ENCODE measurements at places on chromosomes 11 and 22.
A peak's percentile ranks its signal among the peaks of the same experiment; 100 is the strongest.

GRCh38 chr11:7907121-7907520 is 23.9 kb downstream of the OR10A6 start:
- no peak overlapping the region for H3K27ac ChIP-seq
- no peaks in the 10 kb centered on the region for H3K36me3 ChIP-seq
- no peaks in the 10 kb centered on the region for H3K4me1 ChIP-seq
- no peak for DNase-seq
- H3K27me3 ChIP-seq, result peaks cover 3% of the 10 kb centered on the region
- H3K4me3 ChIP-seq, result no peak overlapping the region

- no peak for DNase-seq
- no peaks in the 10 kb centered on the region for H3K36me3 ChIP-seq
- no peaks in the 10 kb centered on the region for H3K27me3 ChIP-seq
- peak overlapping the region; percentile 40 for H3K27ac ChIP-seq
Measured at GRCh38 chr22:45441138-45441537, 27.6 kb downstream of the RIBC2 start.

DNA sequence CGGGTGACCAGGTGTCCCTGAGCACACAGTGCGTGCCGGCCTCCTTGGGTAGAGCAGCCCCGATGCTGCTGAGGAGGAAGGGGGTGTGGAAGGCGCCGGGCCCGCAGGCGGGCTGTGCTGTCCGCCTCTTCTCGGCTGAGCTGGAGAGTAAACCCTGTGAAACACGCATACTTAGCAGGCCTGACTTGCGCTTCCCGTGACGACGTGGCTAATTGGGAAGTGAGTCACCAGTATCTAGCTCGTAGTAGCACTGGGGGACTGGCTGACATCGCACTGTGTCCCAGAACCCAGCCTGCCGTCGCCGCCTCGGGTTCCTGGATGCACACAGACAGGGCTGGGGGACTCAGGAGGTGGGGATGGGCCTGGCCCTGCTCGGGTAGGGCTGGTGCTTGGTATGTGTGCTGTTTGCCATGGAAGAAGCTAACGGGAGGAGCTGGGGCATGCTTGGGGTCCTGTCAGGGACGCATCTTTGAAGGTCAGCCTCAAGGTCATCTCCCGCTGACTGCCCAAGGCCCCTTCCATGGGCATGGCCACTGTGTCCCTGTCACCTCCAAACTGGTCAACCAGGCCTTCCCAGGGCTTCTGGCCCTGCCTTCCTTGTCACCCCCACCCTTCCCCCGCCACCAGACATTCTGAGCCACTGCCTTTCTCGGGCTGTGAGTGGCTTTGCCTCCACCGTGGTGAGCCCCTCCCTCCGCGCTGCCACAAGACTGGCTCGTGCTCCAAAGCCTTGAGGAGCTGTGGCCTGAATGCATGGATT is 1327.0 kb downstream of the BRD1 start:
- no peak overlapping the region for H3K27ac ChIP-seq
- H3K27me3 ChIP-seq, result no peaks in the 10 kb centered on the region
- no peak for DNase-seq
- H3K36me3 ChIP-seq, result no peaks in the 10 kb centered on the region
- no peak overlapping the region for H3K4me3 ChIP-seq

- no peaks in the 10 kb centered on the region for H3K27me3 ChIP-seq
- no peak overlapping the region for H3K27ac ChIP-seq
Measured at GRCh38 chr22:31230871-31231621, 18.9 kb downstream of the LIMK2 start.

GRCh38 chr22:33302049-33302545 is 243.9 kb upstream of the SYN3 start:
- no peak for DNase-seq
- no peak overlapping the region for H3K27ac ChIP-seq
- no peaks in the 10 kb centered on the region for H3K4me1 ChIP-seq
- H3K4me3 ChIP-seq, result no peak overlapping the region

GRCh38 chr11:44453871-44454270 is 111.6 kb upstream of the CD82 start:
- H3K36me3 ChIP-seq, result no peaks in the 10 kb centered on the region
- no peak overlapping the region for H3K4me3 ChIP-seq
- no peak overlapping the region for H3K27ac ChIP-seq

GRCh38 chr11:26971961-26972360 is 22.0 kb upstream of the FIBIN start:
- no peaks in the 10 kb centered on the region for H3K4me1 ChIP-seq
- H3K27ac ChIP-seq, result no peak overlapping the region
- H3K27me3 ChIP-seq, result no peaks in the 10 kb centered on the region
- H3K4me3 ChIP-seq, result no peak overlapping the region

GRCh38 chr22:50563413-50564160 is 868 bp upstream of the SYCE3 start:
- H3K36me3 ChIP-seq, result no peaks in the 10 kb centered on the region
- H3K4me3 ChIP-seq, result peak overlapping the region; percentile 75
- peak overlapping the region; percentile 67 for H3K27ac ChIP-seq
- peaks cover 4% of the 10 kb centered on the region for H3K4me1 ChIP-seq
- DNase-seq, result no peak

- no peak for DNase-seq
- H3K27ac ChIP-seq, result no peak overlapping the region
- H3K27me3 ChIP-seq, result no peaks in the 10 kb centered on the region
- H3K4me1 ChIP-seq, result no peaks in the 10 kb centered on the region
- no peak overlapping the region for H3K4me3 ChIP-seq
Measured at GRCh38 chr11:19735909-19736498, 23.4 kb downstream of the NAV2 start.

DNA sequence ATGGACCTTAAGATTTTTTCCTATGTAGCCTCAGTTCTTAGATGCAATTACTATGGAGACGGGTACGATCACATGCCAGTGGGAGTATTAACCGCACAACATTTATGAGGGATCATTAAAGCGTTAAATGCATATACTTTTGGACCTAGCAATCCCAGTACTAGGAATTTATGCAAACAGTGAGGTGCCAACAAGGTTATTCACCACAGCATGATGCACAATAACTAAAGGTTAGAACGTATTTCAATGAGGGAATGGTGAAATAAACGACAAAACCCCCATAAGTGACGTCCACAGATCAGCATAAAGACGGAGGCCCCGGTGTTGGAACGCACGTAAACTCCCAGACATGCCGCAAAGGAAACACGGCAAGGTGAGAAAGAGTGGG is 539 bp downstream of the SIRT3 start:
- H3K4me1 ChIP-seq, result peaks cover 23% of the 10 kb centered on the region
- H3K27me3 ChIP-seq, result no peaks in the 10 kb centered on the region
- H3K27ac ChIP-seq, result peak overlapping the region; percentile 97
- no peak for DNase-seq
- H3K36me3 ChIP-seq, result no peaks in the 10 kb centered on the region
